ENCODE measurements at places on chromosomes 2 and 18.

- DNase-seq, result no peak
These were observed 69.6 kb upstream of the DSEL start for GRCh38 chr18:67586101-67586500.

GRCh38 chr2:12727065-12727464 is 10.3 kb downstream of the TRIB2 start:
- no peak for DNase-seq

- no peak for DNase-seq
These were observed 559.7 kb downstream of the BCL11A start for GRCh38 chr2:59993726-59994125.

GRCh38 chr2:106869512-106870275 is 16.3 kb downstream of the ST6GAL2 start:
- DNase-seq, result no peak

- DNase-seq, result no peak
These were observed 24.4 kb downstream of the SERTAD2 start for GRCh38 chr2:64629329-64629781.

Data from GM13976 (cell line).